Pulmonary artery endothelial cell (primary cell): ENCODE measurements at places on chromosomes 7 and 10. TPM values are rescaled to one million over a fixed set of nuclear protein-coding genes. Genes with fewer than 3 reads are reported as not detected.

Gene CNTNAP2
- total RNA-seq = not detected in 2 replicates

Gene BICC1
- 1.7 and 3.2 TPM in 2 replicates for total RNA-seq

Gene ASAH2
- 0.46 and 1.7 TPM in 2 replicates for total RNA-seq

Gene LIPF
- not detected in 2 replicates for total RNA-seq

Gene DHX32
- 33.5 and 37.4 TPM in 2 replicates for total RNA-seq

Gene INMT
- not detected in 2 replicates for total RNA-seq

Gene PRSS37
- not detected in 2 replicates for total RNA-seq

Gene FAM25G
- not detected in 2 replicates for total RNA-seq

Gene UCN3
- total RNA-seq = not detected in 2 replicates

Gene LIPJ
- total RNA-seq = 0.21 TPM in 1 of 2 replicates, not detected in the other

Gene CNPY4
- total RNA-seq = 34.7 and 51.5 TPM in 2 replicates

Gene SFRP4
- 0.04 TPM in 1 of 2 replicates, not detected in the other for total RNA-seq

Gene DRGX
- total RNA-seq = not detected in 2 replicates

Gene IFIT1B
- not detected in 2 replicates for total RNA-seq

Gene TBATA
- not detected in 2 replicates for total RNA-seq

Gene TNKS2
- total RNA-seq = 54.0 and 58.0 TPM in 2 replicates

Gene LRIT1
- total RNA-seq = not detected in 2 replicates

Gene ZNF722
- total RNA-seq = not detected in 2 replicates

Gene IQCE
- total RNA-seq = 7.1 and 10.3 TPM in 2 replicates

Gene VPS37D
- total RNA-seq = 2.5 and 4.3 TPM in 2 replicates

Gene HPSE2
- total RNA-seq = not detected in 2 replicates

Gene OGDH
- total RNA-seq = 49.6 and 94.1 TPM in 2 replicates

Gene PDE1C
- 0.11 and 0.13 TPM in 2 replicates for total RNA-seq

Gene GPR37
- total RNA-seq = 1.7 and 8.1 TPM in 2 replicates

Gene SHLD2
- 22.2 and 28.2 TPM in 2 replicates for total RNA-seq

Gene WEE2
- total RNA-seq = not detected in 2 replicates

Gene TRIM74
- not detected in 2 replicates for total RNA-seq

Gene TEX47
- not detected in 2 replicates for total RNA-seq

Gene SGMS1
- total RNA-seq = 34.2 and 57.3 TPM in 2 replicates

Gene ANKRD22
- total RNA-seq = not detected in 2 replicates

Gene ZNF32
- 21.0 and 24.6 TPM in 2 replicates for total RNA-seq

Gene CCDC3
- total RNA-seq = 0.18 and 0.66 TPM in 2 replicates

Gene ATRNL1
- 0.07 and 0.53 TPM in 2 replicates for total RNA-seq

Gene RPA3
- total RNA-seq = 23.5 and 28.0 TPM in 2 replicates

Gene EPDR1
- total RNA-seq = 0.92 and 4.8 TPM in 2 replicates

Gene CD36
- 0.26 and 4.6 TPM in 2 replicates for total RNA-seq

Gene GPC2
- 2.2 and 4.1 TPM in 2 replicates for total RNA-seq

Gene CPXM2
- total RNA-seq = 4.9 and 9.2 TPM in 2 replicates

Gene C10orf62
- total RNA-seq = not detected in 2 replicates

Gene IDI1
- 67.0 and 96.2 TPM in 2 replicates for total RNA-seq

Gene PNLIP
- total RNA-seq = not detected in 2 replicates

Gene AMPH
- 0.04 and 0.07 TPM in 2 replicates for total RNA-seq

Gene RELN
- total RNA-seq = 1.0 and 7.9 TPM in 2 replicates

Gene GPR26
- not detected in 2 replicates for total RNA-seq

Gene PTPRZ1
- not detected in 2 replicates for total RNA-seq

Gene FAM25C
- total RNA-seq = not detected in 2 replicates

Gene VSTM4
- total RNA-seq = 0.26 and 0.32 TPM in 2 replicates

Gene PRPS1L1
- not detected in 2 replicates for total RNA-seq

Gene UTF1
- not detected in 2 replicates for total RNA-seq

Gene HMX2
- total RNA-seq = not detected in 2 replicates

Gene PARG
- 28.4 and 35.0 TPM in 2 replicates for total RNA-seq

Gene NACAD
- total RNA-seq = 0.59 and 0.85 TPM in 2 replicates

Gene RADIL
- total RNA-seq = 0.46 and 0.73 TPM in 2 replicates

Gene CISD1
- total RNA-seq = 50.8 and 52.0 TPM in 2 replicates

Gene CREB3L2
- total RNA-seq = 23.3 and 23.5 TPM in 2 replicates

Gene FRAT1
- 3.2 and 4.6 TPM in 2 replicates for total RNA-seq
